ENCODE measurements at places on chromosomes 6 and 20.

DNA sequence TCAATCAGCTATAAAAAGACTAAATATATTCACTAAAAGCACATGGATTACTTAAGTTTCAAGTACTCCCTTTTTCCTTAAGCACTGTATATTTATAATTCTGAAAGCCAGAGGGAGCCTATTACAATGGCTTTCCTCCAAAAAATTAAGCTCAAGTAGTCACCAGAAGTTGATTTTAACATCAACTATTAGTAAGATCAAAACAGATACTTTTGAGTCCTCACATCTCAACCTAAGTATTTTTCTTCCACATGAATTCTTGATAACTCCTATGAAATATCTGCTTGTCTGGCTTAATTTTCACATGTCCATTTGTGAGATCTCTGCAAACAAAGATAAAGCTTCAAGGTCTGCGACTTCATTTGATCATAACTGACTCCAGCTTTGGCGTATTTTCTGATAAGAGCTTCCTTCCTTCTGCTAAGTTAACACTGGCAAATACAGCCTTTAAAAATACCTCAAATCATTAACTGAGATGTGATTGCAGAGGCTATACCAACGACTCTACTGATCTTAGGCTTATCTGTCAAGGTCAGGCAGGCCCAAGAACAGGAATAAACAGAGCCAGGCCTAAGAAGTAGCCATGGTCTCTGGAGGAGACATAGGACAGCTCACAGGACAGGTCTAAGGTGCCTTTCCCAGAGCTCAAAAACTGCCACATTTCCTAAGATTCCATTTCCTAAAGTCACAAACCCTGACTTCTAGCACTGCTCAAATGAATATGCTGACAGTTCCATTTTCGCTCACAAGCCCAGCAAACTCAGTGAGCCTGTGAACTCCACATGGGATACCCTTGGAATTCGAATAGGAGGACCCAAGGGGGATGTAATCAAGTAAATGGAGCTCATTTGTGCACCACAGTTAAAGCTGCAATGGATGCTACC, 10.0 kb downstream of the SNX5 start:
- DNase-seq: peak; percentile 48

- DNase-seq: no peak
Measured at GRCh38 chr20:37849566-37849965, 53.4 kb upstream of the VSTM2L start.

- peak; percentile 82 for DNase-seq
Measured at GRCh38 chr20:35306931-35307517, 14.8 kb upstream of the FAM83C start.

DNA sequence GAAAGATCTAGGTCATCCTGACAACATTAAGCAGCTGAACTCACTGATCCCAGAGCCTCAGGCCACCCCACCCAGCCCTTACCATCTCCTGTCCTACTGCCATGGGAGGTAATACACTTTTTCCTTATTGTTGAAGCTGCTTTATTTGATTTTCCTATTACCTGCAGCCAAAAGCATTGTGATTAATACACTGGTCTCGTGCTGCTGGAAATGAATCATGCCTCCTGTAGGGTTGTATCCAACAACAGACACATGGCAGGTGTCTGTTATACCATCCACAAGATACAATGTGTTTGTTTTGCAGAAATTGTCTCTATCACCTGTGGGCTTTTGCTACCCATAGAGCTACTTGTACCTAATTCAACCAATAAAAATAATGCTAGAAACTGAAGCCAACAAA, 34.2 kb downstream of the MYLIP start:
- no peak for DNase-seq

DNA sequence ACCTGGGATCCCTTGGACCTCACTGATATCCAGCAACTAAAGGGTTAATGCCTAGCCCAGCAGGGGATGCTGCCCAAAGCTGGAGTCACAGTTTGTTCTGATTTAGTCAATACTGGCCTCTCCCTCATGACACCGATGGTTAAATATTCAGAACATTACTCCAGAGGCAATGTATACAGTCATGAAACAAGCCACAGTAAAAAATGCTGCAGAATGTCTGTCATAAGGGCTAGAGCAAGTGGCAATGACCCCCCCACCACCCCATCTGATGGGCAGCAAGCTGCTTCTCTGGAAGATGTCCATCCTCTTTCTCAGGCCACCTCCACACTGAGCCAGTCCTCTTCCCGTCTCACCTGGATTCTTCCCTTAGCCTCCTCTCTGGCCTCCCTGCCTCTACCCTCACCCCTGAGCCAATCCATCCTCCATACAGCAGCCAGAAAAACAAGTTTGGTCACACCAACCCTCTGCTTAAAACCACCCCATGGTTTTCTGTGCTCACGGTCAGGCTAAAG, 99.0 kb upstream of the KCNG1 start:
- peak; percentile 70 for DNase-seq

DNA sequence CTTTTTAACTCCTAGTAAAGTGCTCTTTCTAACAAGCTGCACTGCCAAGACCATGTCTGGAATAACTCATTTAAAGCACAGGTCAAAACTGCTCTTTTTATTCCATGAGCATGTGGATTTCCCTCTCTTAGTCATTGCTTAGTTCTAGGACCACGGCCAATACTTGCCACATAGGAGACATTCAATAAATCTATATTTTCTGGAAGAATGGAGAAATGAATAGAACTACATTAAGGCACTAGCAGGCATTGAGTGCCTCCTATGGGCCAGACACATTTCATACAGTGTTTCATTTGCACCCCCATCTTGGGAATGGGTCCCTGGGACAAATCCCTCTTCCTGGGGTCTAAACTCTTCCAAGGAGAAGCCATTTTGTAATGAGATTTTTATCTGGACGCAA, 552.8 kb upstream of the CITED2 start:
- DNase-seq: peak; percentile 64

DNA sequence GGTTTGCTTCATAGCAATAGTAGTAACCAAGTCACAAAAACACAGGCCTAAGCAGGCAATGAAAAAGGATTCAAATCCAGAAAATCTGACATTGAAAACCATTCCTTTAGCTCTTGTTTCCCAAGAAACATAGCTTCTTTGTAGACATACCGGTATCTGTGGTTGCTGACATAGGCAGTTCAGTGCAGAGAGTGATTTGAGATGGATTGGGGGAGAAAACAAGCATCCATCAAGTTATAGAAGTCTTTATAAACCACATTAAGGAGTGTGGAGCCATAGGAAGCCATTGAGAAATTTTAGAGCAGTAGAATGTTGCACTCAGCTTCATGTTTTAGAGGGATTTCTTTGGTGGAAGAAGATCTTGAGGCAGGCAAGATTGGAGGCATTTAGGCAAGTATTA, 91.2 kb upstream of the MARCKS start:
- no peak for DNase-seq
